Activated naive CD4-positive, alpha-beta T cell (primary cell): ENCODE measurements at places on chromosomes 3 and 15.

DNA sequence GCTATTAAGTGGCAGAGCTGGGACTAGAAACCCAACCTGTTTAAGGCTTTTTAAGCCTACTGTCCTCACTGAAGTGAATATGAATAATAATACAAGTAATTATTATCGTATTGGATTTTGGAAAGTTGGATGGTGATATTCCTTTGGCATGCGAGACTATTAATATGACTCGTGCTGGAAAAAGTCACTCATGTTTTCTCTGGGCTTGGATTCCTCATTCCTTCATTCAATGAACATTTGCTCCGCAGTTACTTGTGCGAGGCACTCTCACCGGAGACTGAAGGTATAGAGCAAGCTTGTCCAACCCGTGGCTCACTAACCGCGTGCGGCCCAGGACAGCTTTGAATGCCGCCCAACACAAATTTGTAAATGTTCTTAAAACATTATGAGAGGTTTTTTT is 694 bp downstream of the PLAAT1 start:
- no peak for DNase-seq

GRCh38 chr3:151567477-151567876 is 106.6 kb upstream of the IGSF10 start:
- DNase-seq = no peak

- no peak for DNase-seq
Measured at GRCh38 chr3:188914552-188914951, 257.2 kb upstream of the TPRG1 start.

DNA sequence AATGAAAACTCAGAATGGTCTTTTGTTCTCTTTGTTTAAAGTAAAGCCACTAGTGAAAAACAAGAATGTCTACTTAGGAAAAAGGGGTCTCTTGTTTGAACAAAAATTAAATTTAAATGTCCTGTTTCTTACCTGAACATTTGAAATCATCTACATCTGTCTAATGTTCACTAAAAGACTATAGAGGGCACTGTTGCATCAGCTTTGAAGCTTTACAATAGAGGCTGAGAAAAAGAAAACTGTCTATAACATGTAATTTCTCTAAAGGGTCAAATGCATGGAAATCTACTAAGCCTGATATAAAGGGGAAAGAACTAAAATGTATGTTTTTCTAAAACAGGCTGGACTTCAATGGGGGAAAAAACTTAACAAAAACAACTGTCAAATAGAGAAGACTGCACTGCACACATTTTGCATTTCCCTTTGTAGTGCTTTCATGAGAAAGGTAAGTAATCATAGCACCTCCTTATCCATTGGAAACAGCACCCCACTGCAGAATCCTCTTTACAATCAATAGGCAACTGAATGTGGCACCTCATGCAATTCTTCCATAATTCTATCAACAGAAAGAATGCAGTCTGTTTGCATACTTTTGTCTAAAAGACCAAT is 26.3 kb downstream of the DPH6 start:
- no peak for DNase-seq

GRCh38 chr15:57403566-57404325 is 27.4 kb downstream of the CGNL1 start:
- no peak for DNase-seq

DNA sequence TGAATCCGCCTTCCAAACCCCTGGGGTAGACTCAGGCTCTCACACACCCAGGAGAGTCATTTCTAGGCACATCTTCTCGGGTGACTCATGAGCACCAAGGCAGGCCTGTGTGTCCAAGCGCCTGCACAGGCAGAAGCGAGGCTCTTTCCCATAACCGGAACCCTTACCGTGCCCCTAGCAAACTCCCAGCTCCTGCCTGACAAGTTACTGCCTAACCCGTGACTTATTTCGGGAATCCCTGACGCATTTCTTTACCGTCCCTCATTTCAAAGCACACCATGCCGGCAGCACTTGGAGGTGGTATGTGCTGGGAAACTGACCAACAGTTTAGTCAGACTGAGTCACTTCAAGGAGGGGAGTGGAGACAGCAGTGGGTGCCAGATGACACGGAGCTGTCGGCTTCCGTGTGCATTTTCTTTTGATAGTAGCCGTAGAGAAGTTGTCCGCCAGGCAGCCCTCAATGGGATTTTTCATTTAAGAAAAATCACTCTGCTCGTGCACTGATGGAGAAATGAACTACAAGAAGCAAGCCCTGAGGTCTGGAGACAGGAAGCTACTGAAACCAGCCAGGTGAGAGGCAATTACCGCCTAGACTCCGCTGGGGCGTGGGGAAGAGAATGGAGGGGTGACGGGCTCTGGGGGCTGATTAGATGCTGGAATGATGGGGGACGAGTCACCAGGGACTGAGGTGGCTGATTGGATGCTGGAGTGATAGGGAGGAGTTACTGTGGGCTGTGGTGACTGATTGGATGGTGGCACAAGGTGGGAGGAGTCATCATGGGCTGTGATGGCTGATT is 17.3 kb upstream of the HRH1 start:
- no peak for DNase-seq

GRCh38 chr3:57007521-57008460 is 52.7 kb upstream of the SPATA12 start:
- DNase-seq = no peak

DNA sequence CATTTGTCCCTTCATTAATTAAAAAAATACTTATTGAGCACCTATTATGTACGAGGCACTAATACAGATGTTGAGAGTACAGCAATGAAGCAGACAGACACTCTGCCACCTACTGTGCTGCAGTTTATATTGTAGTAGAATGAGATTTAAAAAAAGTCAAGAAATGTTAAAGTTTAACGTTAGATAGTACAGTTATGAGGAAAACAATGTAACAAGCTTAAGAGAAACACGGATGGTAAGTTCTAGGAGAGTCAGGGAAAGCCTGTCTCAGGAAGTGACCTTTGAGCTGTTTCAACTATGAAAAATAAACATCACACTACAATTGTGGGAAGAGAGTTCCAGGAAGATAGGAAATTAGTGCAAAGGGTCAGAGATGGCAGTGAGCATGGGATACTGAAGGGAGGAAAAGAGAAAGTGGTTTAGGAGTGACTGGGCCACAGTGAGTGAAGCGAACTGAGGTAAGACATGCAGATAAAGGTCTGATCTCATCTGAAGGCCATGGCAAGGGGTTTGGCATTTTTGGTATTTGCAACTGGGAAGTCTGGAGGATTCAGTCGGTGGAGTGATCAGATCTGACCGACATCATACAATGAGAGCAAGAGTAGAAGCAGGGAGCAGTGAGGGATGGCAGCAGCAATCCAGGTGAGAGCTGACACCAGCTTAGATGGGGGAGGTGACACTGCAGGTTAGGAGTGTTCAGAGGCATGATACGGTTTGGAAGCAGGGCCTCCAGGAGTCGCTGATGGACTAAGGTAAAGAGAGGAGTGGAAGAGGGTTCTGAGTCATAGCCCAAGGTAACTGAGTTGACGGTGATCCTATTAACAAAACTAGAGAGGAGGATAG is 28.5 kb downstream of the PLSCR4 start:
- DNase-seq = no peak

- DNase-seq = no peak
Measured at GRCh38 chr3:151145713-151146070, 57.3 kb downstream of the GPR171 start.

- DNase-seq = no peak
Measured at GRCh38 chr3:86180696-86181095, 810.3 kb downstream of the VGLL3 start.

DNA sequence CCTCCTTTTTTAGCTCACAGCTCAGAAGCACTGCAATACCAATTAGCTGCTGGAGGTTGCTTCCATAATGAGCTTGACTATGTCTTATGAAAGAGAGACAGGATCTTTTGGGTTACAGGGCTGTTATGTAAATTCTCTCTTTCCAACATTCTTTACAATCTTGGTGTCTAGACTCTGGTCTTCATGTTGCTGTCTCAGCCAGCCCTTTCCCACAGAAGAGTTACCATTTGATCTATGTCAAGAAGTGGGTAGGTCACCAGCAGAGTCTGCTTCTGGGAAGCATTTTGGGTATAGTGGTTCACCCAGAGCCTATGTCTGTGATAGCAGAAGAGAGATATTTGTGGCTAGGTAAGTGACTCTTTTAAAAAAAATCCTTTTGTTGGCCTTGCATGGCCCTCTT is 234.5 kb downstream of the SATB1 start:
- no peak for DNase-seq

GRCh38 chr15:44545913-44546802 is 9.2 kb downstream of the EIF3J start:
- DNase-seq = no peak

GRCh38 chr3:160999274-160999673 is 105.9 kb downstream of the B3GALNT1 start:
- DNase-seq = no peak

- DNase-seq = no peak
Measured at GRCh38 chr3:160402221-160403027, 3.0 kb downstream of the SMC4 start.

DNA sequence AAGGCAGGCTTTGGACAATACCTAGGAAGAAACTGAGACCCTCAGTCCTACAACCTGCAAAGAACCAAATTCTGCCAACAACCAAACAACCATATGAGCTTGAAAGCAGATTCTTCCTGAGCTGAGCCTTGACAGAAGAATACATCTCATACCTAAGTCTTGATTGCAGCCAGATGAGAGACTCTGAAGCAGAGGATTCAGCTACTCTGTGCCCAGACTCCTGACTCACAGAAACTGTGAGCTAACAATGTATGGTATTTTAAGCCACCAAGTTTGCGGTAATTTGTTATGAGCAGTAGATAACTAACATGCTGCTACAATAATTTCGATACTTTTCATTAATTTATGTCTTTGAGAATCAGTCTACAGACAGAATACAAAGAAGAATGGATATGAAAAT is 325.1 kb upstream of the CBLB start:
- DNase-seq = no peak

DNA sequence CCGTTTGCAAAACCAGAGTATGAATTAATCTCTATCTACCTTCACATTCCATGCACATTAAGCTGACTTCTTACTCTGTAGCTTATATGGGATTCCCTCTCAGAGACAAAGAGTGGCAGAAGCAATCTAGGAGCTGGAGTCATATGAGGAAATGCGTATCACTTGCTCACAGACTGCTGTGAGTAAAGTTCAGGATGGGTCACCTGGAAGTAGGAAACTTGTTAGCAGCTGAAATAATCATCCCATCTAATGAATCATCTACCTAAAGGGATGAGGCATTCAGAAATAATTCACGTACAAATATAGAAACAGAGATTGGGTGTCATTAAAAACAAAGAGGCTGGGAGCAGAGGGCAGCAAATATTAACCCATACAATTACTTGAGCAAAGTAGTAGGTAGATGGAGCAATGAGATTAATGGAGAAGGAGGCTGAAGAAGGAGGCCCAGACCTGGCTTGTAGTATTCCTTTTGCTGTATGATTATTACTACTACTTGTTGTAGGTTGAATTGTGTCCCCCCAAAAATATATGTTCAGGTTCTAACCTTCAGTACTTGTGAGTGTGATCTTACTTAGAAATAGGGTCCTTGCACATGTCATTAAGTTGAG is 866.3 kb downstream of the ROBO2 start:
- no peak for DNase-seq

DNA sequence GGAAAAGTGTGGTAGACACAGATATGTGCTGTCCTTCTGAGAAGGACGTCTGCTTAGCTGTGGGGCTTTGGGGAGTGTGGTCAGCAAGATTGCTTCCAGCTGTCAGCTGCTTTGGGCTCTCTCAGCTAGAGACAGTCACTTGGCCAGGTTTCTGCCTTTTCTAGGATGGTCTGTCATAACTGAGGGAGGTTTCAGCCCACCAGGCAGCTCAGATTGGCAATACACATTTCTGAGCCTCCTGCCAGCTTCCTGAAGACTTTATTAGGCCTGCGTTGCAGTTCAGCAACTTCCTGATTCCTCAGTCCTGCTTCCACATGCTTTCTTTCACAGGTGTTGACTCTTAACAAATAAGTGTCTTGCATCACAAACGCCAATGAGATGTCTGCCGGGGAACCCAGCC is 286.5 kb downstream of the SQOR start:
- DNase-seq = no peak

DNA sequence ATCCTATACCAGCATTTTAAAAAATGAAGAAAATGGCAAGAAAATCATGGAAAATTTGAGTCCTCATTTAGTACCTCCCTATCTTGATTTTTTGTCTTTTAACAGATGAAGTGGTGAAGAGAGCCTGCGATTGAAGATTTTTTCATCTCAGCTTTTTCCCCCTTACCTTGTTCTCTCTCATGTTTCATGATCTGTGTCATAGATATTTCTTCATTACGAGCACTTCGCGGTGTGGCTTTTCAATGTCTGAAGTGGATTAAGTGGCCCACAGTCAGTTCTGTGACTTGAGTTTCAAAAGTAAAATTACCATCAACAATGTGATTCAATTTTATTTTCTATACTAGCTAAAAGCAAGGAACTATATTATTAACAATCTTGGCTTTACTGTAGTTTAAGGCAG is 147.2 kb downstream of the FNDC3B start:
- no peak for DNase-seq

GRCh38 chr15:25884370-25884769 is 21.2 kb upstream of the ATP10A start:
- no peak for DNase-seq

- no peak for DNase-seq
Measured at GRCh38 chr3:66113542-66113941, 74.8 kb upstream of the MAGI1 start.
